ENCODE measurements at places on chromosomes 2 and 18.

GRCh38 chr2:230219419-230220331 is at the start of gene SP110:
SP110 (minus strand) TSS chr2:230219984; CDS start chr2:230216927, 3,057 bp downstream.
- peak; percentile 80 for DNase-seq

DNA sequence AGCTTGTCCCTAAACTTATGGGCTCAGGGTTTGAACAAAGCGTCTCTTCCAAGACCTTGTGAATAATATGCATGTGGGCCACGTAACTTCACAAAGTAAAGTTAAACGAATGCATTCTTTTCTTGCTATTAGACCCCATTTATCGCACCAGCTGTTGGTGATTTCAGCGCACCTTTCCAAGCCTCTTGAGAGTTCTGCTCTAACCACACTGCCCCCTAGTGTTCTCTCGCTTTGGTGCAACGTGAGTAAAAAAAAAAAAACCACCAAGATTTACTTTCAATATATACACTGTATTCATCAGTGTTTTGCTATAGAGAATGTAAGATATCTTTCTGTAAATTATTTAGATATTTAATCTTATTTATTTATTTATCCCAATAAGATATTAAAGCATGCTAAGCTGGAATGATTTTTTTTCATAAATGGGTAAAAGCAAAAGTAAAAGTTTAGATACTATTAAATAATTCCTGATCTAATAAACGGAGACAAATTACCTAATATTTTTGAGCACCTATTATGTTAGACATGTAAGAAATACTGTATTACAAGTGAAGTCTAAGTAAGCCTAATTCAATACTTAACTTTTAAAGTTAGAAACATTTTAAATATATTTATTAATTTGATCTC is 459.5 kb downstream of the DLGAP1 start:
- peak; percentile 38 for DNase-seq

DNA sequence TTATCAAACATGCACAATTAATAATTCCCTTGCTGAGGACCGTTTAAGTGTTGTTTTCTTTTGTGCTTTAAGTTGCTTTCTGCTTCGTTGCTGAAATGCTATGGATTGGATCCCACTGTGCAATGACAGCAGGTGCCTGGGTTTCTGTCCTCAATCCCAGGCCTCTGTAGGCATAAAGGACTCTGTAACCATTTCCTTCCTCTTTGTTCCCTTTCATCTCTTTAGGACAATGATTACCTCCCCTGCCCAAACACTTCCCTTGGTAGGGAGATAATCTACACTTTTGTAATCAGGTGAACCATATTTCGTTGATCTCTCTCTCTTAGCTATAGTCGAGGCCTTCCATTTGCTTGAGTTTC is 58.6 kb upstream of the LYPD6B start:
- no peak for DNase-seq

DNA sequence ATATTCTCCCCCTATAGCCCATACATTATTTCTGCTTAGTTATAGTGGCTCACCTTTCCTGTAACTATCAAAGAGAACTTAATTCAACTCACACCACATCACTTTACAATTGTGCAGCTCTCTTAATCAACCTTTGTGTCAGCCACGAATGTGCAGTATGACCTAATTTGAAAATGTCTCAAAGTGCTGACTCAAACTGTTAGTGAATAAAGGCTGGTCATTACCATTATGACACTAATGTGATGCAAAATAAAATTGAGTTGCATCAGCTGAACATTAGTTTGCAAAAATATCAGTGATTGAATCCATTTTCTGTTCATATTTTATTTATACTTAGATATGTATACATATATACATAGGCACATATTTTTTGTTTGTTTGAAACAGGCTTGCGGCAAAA is 251.8 kb downstream of the MEIS1 start:
- no peak for DNase-seq

DNA sequence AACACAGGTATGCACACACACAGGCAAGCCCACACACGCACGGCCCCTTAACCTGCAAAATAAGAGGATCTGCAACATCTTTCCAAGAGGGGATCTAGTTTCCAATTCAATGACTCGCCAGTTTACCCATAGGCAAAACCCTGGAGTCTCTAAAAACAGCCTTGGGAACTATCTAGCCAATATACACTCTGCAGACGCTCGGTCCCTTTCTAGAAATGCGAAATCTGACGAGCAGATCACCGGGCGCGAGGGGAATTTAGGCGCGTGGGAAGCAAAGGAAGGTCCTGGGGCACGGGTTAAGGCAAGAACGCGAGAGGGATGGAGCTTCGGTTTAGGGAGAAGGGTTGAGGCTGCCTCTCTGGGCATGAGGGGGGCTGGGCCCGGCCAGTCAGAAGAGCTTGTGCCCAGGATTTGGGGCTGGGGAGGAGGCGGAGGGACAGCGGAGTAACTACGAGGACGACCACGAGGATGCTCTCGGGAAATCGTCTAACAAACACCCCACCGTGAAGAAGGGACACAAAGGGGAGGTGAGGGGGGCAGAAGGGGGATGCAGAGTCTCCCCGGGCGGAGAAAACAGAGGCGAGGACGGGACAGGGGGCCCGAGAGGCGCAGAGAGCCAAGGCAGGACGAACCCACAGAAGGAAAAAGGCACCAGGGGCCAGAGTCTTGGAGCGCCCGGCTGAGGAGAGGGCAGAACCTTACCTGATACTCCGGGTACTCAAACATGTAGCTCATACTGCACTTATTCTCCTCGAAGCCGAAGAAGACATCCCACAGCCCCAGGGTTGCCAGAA is 542 bp downstream of the PGAP1 start:
- DNase-seq, result peak; percentile 18

DNA sequence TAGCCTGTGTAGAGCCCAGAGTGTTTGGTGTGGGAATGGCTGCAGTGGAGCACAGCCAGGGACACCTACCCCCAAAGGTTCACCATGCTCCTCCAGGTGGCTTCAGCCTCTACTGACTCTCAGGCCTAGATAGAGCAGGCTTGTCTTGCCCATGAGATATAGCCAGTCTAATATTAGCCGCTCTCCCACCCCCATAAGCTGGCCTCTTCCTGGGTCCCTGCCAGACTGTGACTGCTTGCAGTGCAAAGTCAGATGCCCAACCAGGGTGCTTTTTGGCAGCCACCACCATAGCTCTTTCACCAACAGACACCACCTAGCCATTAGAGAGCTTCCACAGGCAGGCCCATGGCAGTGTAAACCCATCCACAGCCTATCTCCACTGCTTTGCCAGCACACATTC is 405.3 kb downstream of the MBD2 start:
- no peak for DNase-seq

DNA sequence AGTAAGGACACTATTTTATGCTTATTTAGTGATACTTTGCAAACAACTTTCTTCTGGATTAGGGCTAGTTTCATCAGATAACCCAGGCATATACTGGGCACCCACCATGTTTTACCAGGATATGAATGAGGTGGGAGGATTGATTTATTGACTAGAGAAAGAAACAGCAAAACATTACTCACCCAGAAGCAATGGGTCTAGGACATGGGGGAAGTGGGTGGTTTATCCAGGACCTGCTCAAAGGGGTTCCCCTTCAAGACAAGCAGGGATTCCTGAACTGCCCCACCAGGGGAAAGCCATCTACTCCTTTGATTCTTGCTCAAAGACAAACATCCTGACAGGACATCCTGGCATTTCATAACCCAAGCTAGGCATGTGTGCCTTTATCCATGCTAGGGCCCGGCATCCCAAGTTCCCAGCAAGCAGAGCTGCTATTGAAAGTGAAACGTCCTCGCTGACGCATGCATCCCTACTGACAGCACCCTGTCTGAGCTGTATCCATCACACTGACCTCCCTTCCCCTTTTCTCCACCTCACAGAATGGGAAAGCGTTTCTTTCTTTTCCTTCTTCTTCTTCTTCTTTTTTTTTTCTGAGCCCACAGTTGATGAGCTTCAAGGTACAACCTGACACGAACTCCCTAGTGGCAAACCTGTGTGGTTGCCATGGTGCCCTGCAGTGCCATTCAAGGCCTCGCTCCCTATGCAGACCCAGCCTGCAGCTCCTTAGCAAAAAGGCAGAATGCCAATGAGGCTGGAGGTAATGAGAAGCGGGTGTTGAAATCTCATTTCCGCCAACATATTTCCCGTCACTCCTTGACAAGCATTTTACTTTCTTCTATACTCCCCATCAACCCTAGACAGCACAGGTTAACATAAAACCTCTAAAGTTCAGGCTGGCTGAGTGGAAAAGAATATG is 70.5 kb downstream of the CLHC1 start:
- no peak for DNase-seq

- DNase-seq, result no peak
Measured at GRCh38 chr2:97957432-97958183, 38.1 kb downstream of the TMEM131 start.

DNA sequence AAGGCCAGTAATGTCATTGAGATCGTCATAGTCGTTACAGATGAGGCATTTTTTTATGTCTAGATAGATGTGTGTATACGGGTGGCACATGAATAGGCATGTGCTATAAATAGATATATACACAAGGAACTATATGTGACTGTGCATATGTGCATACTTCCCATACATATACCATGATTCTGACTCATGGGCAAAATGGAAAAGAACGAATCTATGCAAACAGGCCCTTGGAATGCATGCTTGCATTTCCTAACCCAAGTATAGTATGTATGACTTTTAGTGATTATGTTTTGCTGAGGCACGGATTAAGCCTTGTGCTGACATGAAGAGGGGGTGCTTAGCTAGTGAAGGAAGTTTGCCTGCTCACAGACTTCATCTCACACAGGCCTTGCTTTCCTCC is 111.7 kb downstream of the BCL11A start:
- DNase-seq, result no peak

DNA sequence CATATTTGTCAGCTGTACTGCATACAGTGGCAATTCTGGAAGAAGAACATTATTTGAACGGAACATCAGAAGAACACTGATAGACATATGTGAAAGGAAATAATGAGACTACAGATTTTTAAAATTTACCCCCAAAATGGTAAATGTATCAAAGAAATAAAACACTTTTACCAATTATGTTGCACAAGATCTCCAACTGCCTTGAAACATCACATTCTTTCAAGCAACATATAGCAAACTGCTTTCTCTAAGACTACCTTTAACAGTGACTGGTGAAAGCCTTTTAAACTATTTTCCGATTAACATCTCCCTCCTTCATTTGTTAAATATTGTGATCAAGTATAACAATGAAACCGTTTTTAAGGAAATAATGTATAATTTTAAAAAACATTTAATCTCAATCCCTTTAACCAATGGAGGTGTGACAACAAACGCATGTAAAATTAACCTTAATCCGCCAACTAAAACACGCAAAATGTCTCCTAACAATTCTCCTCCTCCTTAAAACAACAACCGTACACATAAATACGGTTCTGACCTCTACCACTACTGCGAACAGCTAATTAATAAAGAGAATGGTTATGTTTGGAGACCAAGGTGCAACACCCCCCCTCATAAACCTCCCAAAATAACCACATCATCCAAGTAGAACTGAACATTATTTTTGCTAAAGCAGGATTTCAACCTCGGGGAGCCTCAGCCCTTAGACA is 2.4 kb downstream of the FBXO11 start:
- DNase-seq, result no peak

DNA sequence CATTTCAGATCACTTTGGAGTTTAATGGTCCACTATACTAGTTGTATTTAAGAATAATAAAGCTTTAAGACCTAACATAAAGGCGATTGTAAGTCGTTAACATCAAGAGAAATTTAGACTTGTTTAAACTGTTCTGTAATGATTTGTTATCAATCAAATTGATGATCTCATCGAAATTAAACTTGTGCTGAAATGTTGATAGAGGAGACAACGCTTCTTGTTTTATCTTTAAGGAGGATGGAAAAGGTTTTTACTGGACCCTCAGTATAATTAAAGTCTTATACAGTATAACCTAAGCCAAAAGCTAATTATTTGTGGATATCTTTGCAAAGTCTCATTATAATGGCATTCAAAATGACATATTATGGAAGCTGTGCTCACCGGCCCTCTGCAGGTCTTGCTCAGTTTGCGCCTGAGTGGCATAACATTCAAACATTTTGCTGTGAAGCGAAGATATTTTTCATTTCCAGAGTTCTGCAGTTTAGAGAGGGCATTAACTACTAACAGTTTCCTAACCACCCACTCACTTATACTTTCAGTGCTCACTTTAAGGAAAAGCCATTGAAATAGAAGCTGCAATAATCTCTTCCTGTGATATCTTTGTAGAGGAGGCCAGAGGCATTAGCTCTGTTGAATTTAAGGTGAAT is 1.4 kb upstream of the SERTAD2 start:
- no peak for DNase-seq

- no peak for DNase-seq
Measured at GRCh38 chr2:181575024-181575649, 81.8 kb downstream of the CERKL start.

GRCh38 chr2:213036836-213037235 is 114.6 kb downstream of the IKZF2 start:
- no peak for DNase-seq

DNA sequence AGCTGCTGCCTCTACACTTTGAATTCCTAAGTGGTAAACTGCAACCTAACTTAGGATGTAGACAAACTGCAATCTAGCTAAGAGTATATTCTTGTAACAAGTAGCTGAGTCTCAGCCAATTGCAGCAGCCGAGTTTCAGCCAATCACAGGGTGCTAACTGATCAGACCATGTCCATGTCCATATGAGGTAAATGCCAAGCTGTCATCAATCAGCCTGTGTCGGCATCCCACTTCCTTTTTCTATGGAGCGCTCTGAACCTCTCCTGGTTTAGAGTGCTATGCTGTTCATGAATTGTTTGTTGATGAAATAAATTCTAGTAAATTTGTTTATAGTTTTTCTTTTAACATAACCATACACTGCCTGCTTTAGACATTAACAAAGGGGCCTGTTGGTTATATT is 408.8 kb downstream of the NBAS start:
- DNase-seq, result no peak

DNA sequence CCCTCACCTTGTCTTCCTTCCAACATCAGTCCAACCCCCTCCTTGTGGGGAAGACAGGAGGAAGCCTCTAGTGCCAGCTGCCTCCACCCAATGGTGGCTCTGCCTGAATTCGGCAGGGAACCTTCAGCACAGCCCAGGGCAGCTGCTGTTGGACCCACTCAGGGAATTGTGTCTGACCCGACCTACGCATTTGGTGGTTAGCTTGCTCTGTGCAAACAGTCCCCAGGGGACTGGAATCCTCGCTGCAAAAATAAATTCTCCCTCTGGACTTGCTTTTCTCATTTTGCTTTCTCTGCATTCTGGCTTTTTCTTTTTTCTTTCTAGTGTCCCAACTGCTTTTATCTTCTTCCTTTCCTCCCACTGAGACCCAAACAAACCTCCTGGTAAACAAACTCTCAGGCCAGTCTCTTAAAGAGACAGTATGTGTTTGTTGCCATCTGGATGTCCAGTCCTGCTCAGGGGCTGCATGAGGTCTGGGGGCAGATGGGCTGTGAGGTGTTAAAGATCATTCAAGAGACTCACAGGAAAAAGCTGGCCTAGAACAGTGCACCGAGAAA is 137.7 kb upstream of the HAAO start:
- no peak for DNase-seq

- no peak for DNase-seq
Measured at GRCh38 chr18:46518438-46518837, 138.6 kb downstream of the LOXHD1 start.

GRCh38 chr18:39272230-39272629 is 1706.6 kb upstream of the CELF4 start:
- no peak for DNase-seq
